ENCODE measurements at places on chromosomes 1 and 21.

DNA sequence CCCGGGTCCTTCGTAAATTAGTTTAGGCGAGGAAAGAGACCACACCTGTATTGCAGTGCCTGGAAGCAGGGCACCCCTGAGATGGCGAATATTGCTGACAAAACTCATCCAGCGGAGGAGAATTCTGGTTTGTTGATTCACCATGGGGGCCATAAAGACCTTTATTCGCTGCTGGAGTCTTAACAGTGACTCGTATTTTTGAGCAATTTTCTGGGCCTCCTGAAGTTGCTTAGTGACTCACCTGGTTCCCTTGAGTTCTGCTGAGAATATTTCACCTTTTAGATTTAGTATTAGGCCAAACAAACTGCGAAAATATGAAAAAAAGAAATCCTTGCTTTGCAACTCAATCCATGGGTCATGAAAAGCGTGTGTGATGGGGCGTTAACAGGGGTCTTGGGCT lies 20.6 kb upstream of the H6PD start:
- no peak for DNase-seq

DNA sequence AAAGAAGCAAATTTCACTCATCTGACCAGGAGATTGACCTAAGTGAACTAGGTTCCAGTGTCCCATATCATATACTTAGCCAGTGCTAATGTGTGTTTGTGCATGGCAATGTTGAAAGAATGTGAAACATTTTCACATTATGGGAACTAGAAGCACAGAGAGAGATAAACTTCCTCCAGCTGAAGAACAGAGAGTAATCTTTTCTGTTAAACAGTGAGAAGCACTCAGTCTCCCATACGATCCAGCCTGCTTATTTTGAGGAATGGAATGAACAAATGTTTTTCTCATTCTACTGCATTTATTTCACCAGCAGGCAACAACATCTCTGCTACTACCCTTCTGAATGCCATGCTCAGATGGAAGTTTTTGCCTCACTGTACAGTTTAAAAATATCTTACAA lies 170.5 kb downstream of the TTLL7 start:
- DNase-seq = no peak

GRCh38 chr1:109304226-109304920 lies 2.4 kb downstream of the MYBPHL start:
- DNase-seq = no peak

DNA sequence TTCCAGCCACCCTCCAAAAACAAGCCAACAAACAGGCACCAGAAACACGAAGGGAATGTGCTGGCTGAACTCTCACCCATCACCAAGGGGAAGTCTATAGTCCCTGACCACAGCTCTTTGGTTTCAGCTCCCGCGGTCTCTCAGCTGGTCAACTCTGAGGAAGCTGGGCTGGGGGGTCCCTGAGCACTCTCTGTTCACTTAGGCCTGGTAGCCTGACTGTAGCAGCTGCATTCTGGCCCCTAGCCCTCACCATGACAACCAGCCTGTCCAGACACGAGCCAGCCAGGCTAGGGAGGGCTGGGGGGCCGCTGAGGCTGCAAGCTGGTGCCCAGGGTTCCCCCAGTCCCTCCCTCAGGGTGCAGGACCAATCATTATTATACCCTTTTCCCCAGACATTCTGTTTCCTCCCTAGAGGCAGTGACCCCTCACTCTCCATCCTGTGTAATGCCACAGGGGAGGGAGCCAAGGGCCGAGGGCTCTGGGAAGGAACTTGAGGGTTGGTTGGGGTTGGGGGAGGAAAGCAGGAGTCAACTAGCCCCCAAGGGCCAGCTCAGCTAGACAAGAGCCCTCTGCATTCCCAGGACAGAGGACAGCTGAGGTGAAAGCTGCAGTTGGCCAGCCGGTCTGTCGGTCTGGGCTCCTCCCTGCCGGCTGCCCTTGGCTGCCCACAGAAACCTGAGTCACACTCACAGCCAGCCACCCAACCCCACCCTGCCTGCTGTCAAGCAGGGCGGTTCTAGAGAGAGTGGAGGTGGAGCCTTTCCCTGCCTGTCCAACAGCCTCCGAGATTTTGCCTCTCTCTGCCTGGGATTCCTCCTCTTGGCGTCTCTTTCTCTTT lies 1.2 kb upstream of the TRAPPC3 start:
- DNase-seq = peak; percentile 97

DNA sequence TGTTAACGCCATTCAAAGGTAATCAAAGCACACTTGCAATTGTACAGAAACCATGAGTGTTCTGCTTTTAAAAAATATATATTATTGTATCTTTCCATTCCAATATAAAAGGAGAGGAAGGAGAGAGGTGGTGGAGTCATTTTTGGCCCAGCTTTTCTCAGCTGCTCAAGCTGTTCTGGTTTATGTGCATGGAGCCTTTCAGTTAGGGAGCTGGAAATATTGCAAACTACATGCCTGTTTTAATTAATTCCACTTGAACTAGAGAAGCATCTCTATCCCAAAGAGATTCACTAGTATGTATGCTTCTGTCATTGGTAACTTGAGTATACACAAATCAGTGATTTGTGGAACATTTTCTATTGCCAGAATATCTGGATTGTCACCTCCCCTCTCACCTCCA lies 28.5 kb upstream of the C1orf105 start:
- no peak for DNase-seq

- no peak for DNase-seq
These were observed 417.1 kb downstream of the SETD4 start for GRCh38 chr21:35643176-35643575.

DNA sequence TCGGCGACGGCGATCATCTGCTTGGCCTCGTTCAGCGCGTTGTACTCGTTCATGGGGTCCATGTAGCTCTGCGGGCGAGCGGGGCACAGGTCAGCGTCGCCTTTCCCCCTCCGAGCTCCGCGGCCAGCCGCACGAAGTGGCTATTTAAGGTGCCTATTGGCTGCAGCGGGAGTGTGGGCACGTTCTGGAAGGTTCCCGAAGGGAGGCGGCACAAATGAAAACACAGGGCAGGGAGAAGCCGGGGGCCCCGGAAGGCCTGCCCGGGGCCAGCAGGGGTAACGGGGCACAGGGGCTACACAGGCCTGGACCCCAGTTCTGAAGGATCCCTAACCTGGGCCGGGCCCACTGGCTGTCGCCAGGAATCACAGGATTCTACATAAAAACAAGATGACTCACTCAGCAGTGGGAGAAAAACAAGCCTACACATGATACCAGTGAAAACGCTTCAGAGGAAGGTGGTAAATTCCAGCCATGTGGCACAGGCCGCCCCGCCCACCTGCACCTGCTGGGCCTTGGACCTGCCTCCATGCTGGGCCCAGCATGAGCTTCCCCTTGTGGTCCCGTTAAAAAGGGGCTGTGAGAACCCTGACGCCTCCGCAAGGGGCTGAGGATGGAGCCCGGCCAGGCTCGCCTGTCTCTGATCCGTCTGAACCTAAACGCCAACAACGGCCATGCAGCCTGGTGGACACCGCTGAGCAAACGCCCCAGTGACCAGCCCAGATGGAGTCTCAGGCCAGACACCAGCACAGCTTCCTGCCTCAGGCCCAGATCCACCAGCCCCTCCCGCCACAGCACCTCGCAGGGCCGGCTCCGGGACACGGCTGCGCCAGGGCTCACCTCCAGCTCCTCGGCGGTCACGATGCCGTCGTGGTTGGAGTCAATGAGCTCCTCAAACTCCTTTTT lies 3.9 kb upstream of the TNFRSF4 start:
- no peak for DNase-seq

DNA sequence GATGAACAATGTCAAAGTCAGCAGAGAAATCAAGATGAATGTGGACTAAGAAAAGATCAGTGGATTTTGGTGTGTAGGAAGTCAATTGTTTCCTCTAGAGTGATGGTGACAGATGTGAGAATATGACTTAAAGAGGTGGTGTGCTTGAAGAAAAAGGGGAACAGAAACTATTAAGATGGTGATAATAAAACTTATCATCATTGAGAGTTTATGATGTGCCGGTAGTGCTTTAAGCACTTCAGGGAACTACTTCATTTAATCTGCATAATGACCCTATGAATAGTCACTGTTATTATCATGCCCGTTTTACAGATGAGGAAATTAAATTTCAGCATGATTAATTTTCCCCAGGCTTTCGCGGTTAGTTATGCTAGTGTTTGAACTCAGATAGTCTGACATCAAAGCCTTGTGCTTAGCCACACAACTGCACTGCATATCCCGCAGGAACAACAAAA lies 246.9 kb upstream of the LRRC7 start:
- DNase-seq = no peak

GRCh38 chr1:170730438-170730837 lies 66.5 kb downstream of the PRRX1 start:
- DNase-seq = no peak

- DNase-seq = no peak
These were observed 3.1 kb upstream of the KRTAP21-1 start for GRCh38 chr21:30758306-30758705.

- DNase-seq = no peak
These were observed 40.3 kb downstream of the XPR1 start for GRCh38 chr1:180672105-180672504.

DNA sequence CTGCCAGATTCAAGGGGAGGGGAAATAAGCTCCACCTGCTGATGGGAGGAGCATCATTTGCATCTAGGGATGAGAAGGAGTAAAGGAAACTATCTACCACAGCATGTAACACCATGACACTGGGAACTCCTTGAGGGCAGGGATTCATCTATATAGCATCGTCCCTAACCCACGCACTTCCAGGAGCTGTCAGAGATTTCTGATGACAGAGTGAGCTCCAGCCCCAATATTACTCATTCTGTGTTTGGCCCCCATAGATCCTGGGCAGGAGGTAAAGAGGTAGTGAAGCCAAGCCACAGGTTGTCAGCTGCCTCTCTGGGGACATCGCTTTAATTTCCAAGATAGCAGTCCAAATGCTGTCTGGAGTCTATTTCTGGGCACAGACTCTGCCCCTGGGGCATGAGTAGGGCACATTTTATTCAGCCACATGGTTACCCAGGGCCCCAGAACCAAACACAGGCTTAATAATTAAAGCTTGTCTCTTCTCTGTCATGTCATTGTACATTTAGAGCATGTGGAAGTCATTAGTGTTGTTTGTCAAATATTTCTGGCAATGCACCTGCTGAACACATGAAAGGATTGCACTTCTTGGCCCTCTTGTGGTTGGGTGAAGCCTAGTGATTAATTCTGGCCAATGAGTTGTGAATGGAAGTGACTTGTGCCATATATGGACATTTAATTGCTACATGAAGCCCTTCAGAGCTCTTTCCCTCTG lies 105.9 kb upstream of the POU3F1 start:
- DNase-seq = no peak

GRCh38 chr1:247295274-247295684 lies 36.4 kb downstream of the ZNF496 start:
- no peak for DNase-seq

- DNase-seq = no peak
These were observed 2164.2 kb downstream of the NCAM2 start for GRCh38 chr21:23162198-23162946.

DNA sequence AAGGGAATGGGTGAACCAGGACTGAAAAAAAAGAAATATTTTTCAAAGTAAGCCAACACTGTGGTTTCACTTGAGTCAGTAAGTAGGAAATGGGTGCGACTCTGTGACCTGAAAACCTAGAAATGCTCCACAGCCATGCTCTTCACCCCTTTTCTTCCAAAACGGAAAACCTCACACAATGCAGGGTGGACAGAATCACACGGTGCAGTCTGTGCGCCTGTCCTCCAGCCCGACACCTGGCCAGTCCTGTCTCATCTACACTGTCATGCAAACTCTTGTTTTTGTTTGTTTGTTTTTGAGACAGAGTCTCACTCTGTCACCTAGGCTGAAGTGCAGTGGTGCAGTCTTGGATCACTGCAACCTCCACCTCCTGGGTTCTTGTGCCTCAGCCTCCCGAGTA lies 53.3 kb downstream of the B3GALT5 start:
- DNase-seq = no peak

GRCh38 chr1:75996196-75996595 lies 64.0 kb upstream of the ASB17 start:
- no peak for DNase-seq

DNA sequence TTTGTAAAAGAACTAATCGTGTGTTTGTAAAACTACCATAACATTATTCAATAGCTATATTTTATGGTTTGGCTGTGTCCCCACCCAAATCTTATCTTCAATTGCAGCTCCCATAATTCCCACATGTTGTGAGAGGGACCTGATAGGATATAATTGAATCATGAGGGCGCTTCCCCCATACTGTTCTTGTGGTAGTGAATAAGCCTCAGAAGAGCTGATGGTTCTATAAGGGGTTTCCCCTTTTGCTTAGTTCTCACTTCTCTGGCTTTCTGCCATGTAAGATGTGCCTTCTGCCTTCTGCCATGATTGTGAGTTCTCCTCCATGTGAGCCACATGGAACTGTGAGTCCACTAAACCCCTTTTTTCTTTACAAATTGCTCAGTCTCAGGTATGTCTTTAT lies 1372.3 kb downstream of the AMY1C start:
- DNase-seq = no peak

GRCh38 chr21:33974513-33975468 lies 59.2 kb upstream of the ATP5PO start:
- no peak for DNase-seq

- no peak for DNase-seq
These were observed 96.2 kb upstream of the MARK1 start for GRCh38 chr1:220431554-220432239.

DNA sequence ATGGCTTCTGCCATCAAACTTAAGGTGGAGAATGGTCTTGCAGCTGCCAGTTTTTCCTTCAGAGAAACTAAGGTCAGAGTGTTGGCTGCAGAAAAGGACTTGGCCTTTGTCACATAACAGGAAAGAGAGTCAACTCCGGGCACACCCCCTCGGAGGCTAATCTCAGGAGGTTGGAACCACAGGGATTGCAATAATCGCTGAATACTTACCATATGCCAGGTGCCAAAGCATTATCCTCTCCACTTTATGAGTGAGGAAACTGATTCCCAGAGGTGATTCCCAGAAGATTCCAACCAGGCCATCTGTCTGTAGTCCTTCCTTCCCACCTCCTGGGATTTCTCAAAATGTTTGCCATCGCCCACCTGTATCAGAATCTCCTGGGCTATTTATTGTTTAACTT lies 54.0 kb downstream of the LACTBL1 start:
- no peak for DNase-seq

DNA sequence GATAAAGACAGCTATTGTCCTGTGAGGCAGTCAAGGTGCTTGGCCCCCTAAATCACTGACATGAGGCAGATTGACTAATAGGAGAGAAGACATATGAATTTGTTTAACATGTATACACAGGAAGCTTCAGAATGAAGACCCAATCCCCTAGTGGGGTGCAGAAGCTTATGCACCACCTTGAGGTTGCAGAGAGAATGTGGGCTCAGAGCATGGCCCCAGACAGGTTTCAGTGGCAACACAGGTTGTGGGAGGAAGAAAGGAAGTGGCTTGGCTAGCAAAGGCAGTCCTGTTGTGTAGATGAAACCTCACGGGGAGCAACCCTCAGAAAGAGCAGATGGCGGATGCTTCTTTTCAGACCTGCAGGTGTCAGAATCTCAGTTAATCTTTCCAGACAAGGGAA lies 37.0 kb upstream of the PARP1 start:
- no peak for DNase-seq

- peak; percentile 87 for DNase-seq
These were observed at the start of gene S100A11 for GRCh38 chr1:152036267-152037216. Gene S100A11 (minus strand): TSS chr1:152037004. CDS start chr1:152036915, 89 bp downstream.

GRCh38 chr21:28138272-28138671 lies 854.4 kb downstream of the LTN1 start:
- DNase-seq = no peak

GRCh38 chr21:46097336-46098293 lies at the start of gene COL6A2:
Gene COL6A2 (plus strand): TSS chr21:46098112.
- DNase-seq = no peak

- DNase-seq = no peak
These were observed 65.1 kb downstream of the RIPK4 start for GRCh38 chr21:41701749-41702148.
